Naive thymus-derived CD8-positive, alpha-beta T cell (primary cell): ENCODE measurements at places on chromosomes 7 and 10.

- H3K27me3 ChIP-seq: no peaks in the 10 kb centered on the region
- H3K27ac ChIP-seq: no peak overlapping the region
- no peak overlapping the region for H3K4me3 ChIP-seq
- peaks cover 1% of the 10 kb centered on the region for H3K4me1 ChIP-seq
- no peaks in the 10 kb centered on the region for H3K36me3 ChIP-seq
Observed at GRCh38 chr10:14855453-14855852, 17.3 kb downstream of the HSPA14 start.

DNA sequence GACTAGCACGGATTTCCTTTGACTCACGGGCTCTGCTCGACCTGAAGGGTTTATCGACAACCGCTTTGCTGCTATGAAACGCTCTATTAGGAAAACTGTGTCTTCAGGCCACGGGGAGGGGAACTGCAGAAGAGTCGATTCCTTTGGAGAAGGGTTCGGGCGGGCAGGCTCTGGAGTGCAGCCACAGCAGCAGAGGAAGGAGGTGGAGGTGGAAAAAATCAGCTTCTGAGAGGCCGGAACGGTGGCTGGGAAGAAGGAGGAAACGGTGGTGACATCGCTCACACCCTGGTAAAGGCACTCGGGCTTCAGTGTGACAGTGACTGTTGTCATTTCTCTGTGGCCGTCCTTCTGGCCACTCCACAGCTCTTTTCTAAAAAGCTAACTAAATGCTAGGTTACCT is 64.6 kb upstream of the MGMT start:
- no peak for DNase-seq
- no peak overlapping the region for H3K4me3 ChIP-seq
- H3K36me3 ChIP-seq: no peaks in the 10 kb centered on the region
- no peaks in the 10 kb centered on the region for H3K4me1 ChIP-seq
- H3K27ac ChIP-seq: no peak overlapping the region

GRCh38 chr10:46254467-46254866 is 32.3 kb upstream of the ANTXRL start:
- DNase-seq: no peak
- H3K27me3 ChIP-seq: no peaks in the 10 kb centered on the region
- H3K4me3 ChIP-seq: no peak overlapping the region
- peaks cover 78% of the 10 kb centered on the region for H3K36me3 ChIP-seq

- no peak overlapping the region for H3K4me3 ChIP-seq
- no peaks in the 10 kb centered on the region for H3K4me1 ChIP-seq
- no peak overlapping the region for H3K27ac ChIP-seq
- H3K27me3 ChIP-seq: peaks cover 32% of the 10 kb centered on the region
- DNase-seq: no peak
Observed at GRCh38 chr10:33521062-33521461, 186.6 kb upstream of the NRP1 start.

- H3K4me3 ChIP-seq: no peak overlapping the region
- no peaks in the 10 kb centered on the region for H3K27me3 ChIP-seq
- H3K4me1 ChIP-seq: peaks cover 49% of the 10 kb centered on the region
- peaks cover 8% of the 10 kb centered on the region for H3K36me3 ChIP-seq
- no peak for DNase-seq
- H3K27ac ChIP-seq: no peak overlapping the region
Observed at GRCh38 chr7:108417926-108418325, 38.3 kb downstream of the NRCAM start.

DNA sequence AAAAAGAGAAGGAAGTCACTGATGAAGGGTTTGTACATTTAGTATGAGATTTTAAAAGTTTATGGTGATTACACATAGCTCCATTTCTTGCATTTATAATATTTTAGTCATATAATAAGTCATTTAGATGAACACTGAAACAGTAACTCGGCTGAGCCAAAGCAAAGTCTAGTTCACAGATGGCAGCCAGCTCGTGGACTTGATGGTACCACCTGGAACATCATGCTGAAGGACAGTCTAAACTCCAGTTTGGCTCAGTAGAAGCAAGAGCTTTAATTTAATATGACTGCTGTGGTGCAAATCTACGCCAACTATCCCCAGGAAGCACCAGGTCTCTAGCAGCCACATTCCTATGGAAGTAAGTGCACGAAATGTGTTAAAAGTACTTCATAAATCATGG is 16.4 kb downstream of the SRI start:
- H3K27me3 ChIP-seq: no peaks in the 10 kb centered on the region
- H3K27ac ChIP-seq: no peak overlapping the region
- DNase-seq: no peak
- H3K4me1 ChIP-seq: peaks cover 6% of the 10 kb centered on the region
- H3K36me3 ChIP-seq: peaks cover 57% of the 10 kb centered on the region

GRCh38 chr7:24864214-24864817 is 107.1 kb upstream of the GSDME start:
- no peak overlapping the region for H3K4me3 ChIP-seq
- H3K4me1 ChIP-seq: peaks cover 1% of the 10 kb centered on the region
- H3K27me3 ChIP-seq: no peaks in the 10 kb centered on the region
- no peak for DNase-seq
- H3K36me3 ChIP-seq: peaks cover 51% of the 10 kb centered on the region

DNA sequence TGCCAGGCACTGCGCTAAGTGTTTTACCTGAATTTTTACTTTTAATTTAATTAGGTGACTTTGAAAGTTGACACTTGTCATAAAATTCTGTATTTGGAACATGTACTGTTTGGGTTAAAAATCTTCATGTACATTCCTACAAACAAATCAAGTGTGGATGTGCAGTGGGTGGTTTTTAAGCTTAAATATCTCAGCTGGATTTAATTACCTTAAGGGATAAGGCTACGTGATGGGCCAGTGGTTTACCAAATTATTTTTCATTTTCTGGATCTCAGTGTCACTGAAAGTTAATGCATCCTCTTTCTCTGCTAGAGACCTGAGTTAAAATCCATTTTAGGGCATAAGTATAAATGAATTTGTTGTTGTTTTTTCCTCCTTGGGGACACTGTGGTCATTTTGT is 51.1 kb downstream of the EXOC4 start:
- H3K36me3 ChIP-seq: peaks cover 57% of the 10 kb centered on the region
- H3K27ac ChIP-seq: peak overlapping the region; percentile 49
- no peak for DNase-seq
- H3K4me3 ChIP-seq: no peak overlapping the region

DNA sequence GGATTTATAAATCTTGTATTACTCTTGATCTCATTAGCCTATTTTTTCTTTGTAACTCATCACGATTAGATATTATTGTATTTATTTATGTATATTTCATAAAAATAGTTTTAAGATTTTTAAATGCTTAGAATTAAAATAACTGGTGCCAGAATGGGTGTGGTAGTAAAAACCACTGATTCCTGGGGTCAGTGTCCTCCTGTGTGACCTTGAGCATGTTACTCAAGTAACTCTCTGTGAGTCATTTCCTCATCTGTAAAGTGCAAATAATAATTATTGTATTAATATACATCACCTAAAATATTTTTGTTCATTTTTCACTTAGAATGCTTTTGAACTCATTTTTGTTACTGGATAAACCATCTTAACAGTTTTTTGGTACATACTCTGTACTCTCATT is 91.3 kb upstream of the TMEM229A start:
- no peak overlapping the region for H3K4me3 ChIP-seq
- no peaks in the 10 kb centered on the region for H3K27me3 ChIP-seq
- no peak for DNase-seq
- no peaks in the 10 kb centered on the region for H3K4me1 ChIP-seq
- H3K27ac ChIP-seq: no peak overlapping the region

GRCh38 chr7:114973147-114973546 is 51.3 kb downstream of the MDFIC start:
- H3K27ac ChIP-seq: no peak overlapping the region
- peaks cover 2% of the 10 kb centered on the region for H3K36me3 ChIP-seq
- DNase-seq: no peak
- H3K27me3 ChIP-seq: no peaks in the 10 kb centered on the region
- H3K4me3 ChIP-seq: no peak overlapping the region

DNA sequence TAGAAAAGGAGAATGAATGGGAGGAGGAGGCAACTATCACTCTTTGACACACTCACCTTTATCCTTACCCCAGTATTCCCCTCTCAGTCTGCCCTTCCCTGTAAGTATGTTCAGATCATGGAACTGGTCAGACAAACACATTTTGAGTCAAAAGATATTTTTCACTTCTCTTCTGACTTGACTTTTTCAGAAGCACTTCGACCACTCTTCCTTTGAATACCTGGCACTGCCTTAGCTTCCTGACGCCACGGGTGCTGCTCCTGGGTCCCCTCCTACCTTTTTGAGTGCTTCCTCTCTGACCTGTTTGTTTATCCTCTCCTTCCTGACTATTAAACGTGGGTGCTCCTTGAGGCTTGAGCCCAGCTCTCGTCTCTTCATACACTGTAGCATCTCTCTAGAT is 19.8 kb upstream of the C10orf67 start:
- H3K4me3 ChIP-seq: peak overlapping the region; percentile 77
- peak overlapping the region; percentile 81 for H3K27ac ChIP-seq
- no peaks in the 10 kb centered on the region for H3K36me3 ChIP-seq
- no peaks in the 10 kb centered on the region for H3K27me3 ChIP-seq
- H3K4me1 ChIP-seq: peaks cover 64% of the 10 kb centered on the region

GRCh38 chr10:109996225-109996624 is 11.6 kb upstream of the ADD3 start:
- no peaks in the 10 kb centered on the region for H3K27me3 ChIP-seq
- no peak overlapping the region for H3K4me3 ChIP-seq
- no peak overlapping the region for H3K27ac ChIP-seq
- H3K36me3 ChIP-seq: no peaks in the 10 kb centered on the region
- no peak for DNase-seq

DNA sequence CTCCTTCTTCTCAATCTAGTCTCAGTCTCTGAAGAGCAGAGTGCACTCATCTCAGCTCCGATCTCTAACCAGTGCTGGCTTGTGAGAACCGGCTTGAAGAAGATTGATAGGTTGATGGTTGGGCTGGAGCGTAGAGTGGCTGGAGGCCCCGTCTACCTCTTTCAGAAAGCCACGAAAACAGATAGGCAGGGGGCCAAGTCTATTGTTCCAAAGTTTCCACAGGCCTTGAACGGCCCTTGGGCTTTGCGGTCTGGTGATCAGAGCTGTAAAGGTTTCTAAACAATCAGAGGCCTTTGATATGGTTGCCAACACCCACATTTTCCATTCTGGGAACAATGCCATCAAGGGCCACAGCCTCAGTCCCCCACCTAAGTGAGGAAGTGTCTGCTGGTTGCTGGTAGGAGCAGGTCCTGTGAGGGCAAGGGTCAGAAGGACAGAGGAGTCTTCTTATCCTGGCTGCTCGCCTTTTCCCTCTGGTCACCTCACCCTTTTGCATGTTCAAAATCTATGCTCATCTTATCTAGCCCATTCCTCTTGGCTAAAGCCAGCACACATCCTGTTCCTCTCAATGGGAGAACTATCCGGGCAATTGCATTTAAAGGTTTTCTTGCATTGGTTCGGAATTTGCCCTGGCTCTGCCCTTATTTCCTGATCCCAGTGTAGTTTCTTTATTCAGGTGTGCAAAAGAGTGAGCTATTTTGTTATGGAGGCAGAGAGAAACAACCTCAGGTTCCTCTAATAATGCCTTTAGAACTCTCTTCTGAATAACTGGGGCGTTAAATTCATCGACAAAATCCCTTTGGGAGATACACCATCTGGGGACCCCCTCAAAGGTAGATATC is 70.3 kb upstream of the KMT2E start:
- H3K4me3 ChIP-seq: peak overlapping the region; percentile 88
- DNase-seq: peak; percentile 74
- H3K4me1 ChIP-seq: peaks cover 59% of the 10 kb centered on the region
- no peaks in the 10 kb centered on the region for H3K27me3 ChIP-seq
- H3K27ac ChIP-seq: peak overlapping the region; percentile 100

DNA sequence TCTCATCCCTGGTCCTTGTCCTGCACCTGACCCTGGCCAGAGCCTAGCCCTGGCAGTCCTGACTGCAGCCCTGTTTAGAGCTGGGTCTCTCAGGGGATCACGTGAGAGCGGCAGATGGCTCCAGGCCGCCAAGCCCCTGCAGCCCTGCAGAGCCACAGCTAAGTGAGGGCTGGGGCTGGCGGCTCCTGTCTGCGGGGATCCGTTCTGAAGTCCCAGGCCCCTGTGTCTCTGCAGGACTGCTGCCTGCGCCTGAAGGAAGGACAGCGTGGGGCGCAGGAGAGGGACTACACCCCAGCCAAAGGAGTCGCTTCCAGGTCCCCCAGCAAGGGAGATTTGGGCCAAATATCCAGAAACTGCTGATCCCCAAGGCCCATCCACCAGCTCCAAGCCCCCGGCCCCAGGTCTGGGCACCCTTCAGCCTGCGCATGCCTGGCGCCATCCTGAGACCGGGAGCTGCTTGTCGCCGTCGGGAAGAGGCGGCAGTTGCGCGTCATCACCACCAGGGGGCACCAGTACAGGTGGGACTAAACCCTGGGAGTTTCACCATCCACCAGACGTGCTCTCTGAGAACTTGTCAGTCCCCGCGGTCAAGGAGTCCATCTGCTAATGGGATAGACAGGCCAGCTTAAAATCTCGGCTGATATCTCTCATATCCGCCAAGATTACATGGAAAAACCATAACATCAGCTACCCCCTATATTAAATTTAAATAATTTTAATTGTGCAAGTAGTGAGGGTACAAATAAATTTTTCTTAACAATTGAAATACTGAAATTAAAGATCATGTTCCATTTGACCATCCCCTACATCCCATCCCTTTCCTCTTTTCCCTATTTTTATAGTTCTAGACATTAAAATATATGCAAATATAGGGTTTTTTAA is 25.1 kb upstream of the GHRHR start:
- H3K4me1 ChIP-seq: no peaks in the 10 kb centered on the region
- peak; percentile 18 for DNase-seq
- H3K36me3 ChIP-seq: peaks cover 2% of the 10 kb centered on the region

GRCh38 chr7:109696723-109697122 is 1127.0 kb downstream of the DNAJB9 start:
- no peaks in the 10 kb centered on the region for H3K4me1 ChIP-seq
- H3K27me3 ChIP-seq: no peaks in the 10 kb centered on the region
- H3K36me3 ChIP-seq: no peaks in the 10 kb centered on the region
- H3K27ac ChIP-seq: no peak overlapping the region
- DNase-seq: no peak
- H3K4me3 ChIP-seq: no peak overlapping the region

DNA sequence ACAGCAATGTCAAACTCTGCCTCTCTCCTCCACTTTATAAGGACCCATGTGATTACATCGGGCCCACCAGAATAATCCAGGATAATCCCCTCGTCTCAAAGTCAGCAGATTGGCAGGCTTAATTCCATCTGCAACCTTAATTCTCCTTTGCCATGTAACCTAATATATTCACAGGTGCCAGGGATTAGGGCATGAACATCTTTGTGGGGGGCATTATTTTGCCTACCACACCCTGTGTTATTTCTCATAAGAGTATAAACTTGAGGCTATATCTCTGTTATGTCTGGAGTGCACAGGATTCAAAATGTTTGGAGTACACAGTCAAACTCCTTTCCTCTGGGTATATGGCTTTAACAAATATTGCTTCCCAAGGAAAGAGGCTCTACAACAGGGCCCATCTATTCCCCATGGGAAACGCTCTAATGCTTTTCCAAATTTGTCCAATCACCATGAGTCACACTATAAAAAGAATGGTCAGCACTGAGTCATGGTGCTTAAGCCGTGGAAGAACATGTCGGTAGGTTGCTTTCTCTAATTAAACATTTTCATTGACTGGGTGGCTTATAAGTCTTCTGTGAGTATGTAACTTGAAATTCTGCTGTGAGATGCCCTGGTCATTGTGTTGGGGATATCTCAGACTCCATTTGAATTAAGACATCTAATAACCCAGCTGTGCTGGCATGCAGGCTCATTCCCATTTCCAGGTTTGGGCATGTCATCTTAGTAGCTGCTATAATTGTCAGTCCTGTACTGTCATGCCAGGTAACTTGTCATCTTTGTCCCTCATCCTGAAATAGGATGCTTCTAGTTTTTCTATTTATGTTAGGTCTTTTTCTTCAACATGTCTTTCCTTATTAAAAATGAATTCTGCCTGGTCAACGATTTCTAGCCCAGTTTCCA is 11.5 kb upstream of the AKR1B10 start:
- H3K36me3 ChIP-seq: no peaks in the 10 kb centered on the region
- no peak for DNase-seq
- H3K4me3 ChIP-seq: no peak overlapping the region
- H3K4me1 ChIP-seq: peaks cover 1% of the 10 kb centered on the region
- H3K27ac ChIP-seq: no peak overlapping the region
